ENCODE measurements at places on chromosomes 13 and 19. TPM values are rescaled to one million over a fixed set of nuclear protein-coding genes. Genes with fewer than 3 reads are reported as not detected.

The ANKRD10 gene
- total RNA-seq = 288 TPM

GRCh38 chr19:48659768-48660167 lies 13.0 kb downstream of the NTN5 start:
- DNase-seq = peak; percentile 58

The GZMM gene
- total RNA-seq = 0.34 TPM

GRCh38 chr13:60026286-60026685 lies 137.4 kb downstream of the DIAPH3 start:
- DNase-seq = no peak

The LIM2 gene
- not detected for total RNA-seq

The MAP1S gene
- 83.0 TPM for total RNA-seq

GRCh38 chr13:61086087-61086486 lies 329.6 kb downstream of the PCDH20 start:
- no peak for DNase-seq

The SMAD9 gene
- not detected for total RNA-seq

DNA sequence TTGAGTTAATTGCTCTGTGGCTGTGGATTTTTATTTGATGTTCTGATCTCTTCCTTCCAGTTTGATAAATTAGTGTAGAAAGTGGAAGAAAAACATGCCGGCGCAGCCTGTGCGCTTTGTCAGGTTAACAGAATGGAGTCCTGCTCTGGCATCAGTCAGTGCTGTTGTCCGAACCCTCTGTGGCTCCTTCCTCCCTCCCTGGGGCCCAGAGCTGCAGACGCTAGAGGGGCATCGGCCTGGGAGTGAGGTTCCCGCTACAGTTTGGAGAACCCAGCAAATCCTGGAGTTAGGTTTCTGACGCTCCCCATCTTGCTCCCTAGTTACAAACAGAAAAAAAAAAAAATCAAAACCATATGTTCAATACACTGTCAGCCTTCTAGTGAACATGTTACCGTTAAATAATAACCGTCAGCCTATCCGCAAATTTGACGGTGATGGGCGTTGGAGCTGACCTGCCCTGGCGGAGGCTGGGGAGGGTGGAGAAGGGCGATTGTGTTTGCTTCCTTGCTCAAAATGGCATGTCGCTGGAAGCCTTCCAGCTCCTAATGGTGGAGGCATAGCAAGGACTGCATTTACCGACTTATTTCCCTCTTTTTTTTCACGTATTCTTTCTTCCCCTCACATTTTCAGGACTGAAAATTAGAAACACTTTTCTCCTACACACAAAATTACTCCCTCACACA lies 13.6 kb downstream of the MBNL2 start:
- DNase-seq = no peak

Measured in B cell (primary cell).